ENCODE measurements at places on chromosomes 16 and 17.

GRCh38 chr16:90053902-90054500, 23.1 kb downstream of the PRDM7 start:
- DNase-seq, result no peak

- DNase-seq, result no peak
These were observed 17.7 kb downstream of the ETV4 start for GRCh38 chr17:43528319-43528987.

DNA sequence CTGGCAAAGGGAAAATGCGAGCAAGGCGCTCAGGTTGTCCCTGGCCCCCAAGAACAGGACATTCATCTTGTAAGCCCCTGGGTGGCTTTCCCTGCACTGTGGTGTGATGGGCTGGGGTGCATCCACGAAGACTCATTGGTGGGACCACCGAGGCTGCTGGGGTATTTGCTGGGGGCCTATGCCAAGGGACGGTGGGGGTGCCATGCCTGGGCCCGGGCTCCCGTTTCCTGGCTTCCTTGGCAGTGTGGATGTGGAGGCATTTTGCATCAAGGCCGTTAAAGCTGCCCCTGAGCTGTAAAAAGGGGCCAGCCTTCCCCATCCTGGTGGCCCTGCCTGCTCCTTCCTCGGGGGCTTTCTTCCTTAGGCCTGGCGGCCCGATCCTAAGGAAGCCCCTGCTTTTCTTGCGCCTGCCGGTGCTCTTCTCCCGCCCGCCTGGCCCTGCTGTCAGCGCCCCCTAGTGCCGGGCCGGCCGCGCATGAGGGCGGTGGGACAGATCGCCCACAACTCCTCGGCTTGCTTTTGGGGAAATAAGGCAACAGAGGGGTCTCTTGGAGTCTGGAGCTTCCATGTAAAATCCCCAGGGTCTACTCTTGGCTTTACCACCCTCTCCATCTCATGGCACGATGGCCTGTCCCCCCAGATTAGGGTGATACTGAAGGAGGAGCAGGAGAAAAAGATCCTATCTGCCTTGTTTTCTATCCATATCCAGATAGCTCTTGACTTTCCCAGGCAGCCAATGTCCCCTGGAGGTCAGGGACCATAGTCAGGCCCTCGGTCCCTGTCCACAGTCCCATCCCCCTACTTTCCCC, 9.8 kb upstream of the TBX2 start:
- peak; percentile 32 for DNase-seq

DNA sequence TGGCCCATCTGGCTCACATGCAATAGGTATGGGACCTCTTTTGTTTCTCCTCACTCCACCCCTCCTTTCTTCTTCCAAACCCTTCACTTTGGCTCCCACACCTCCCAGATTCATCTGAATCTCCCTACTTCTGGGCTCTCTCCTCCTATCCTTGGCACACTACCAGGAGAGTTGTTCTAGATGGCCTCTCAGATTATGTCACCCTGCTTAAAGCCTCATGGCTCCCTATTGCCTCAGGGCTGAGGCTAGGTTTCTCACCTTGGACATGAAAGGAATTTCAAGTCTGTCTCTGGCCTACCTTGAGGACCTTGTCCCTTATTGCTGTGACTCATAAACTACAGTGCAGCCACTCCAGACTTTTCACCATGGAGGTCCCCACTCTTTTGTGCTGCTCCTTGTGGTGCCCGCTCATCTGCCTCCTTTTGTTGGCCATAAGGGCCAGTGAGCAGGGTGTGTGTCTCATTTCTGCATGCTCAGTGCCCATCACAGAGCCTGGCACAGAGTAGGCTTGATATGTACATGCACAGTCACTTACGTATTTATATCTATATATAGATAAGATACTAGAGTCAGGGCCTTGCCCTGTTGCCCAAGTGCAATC, 1.0 kb upstream of the MFAP4 start:
- peak; percentile 77 for DNase-seq

GRCh38 chr17:63405741-63406261, 40.3 kb downstream of the CYB561 start:
- DNase-seq, result peak; percentile 79

DNA sequence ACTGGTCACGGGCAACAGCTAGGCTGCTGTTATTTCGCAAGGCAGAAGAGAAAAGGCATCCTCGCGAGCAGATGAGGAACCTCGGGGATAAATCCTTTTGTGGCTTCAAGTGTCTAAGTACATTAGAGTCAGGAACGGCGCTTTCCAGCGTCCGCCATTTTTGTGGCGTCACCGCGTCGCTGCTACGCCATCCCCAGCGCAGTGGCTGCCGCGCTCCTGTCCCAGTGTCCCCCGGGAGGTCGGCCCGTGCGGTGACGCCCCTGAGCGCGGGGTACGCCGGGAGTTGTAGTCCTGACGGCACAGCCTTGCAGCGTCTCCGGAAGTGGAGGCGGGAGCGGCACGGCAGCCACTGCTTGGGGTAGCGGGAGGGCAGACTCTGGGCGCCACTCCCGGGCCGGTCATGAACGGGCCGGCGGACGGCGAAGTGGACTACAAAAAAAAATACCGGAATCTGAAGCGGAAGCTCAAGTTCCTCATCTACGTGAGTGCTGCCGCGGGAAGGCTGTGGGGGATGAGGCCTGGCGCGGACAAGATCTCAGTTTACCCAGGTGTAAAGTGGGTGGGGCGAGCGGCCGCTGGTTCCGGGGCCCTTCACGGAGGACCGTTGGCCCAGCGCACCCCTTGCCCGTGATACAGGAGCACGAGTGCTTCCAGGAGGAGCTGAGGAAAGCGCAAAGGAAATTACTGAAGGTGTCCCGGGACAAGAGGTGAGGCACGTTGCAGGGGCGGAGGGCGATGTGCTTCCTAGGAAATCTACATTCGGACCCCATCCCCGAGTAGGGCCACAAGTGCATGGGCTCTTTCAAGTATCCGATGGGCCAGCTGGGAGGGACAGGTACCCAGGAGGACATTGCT, at the start of gene INO80E:
TSS of gene INO80E (plus strand) at position 331 of the 855 bp plus-strand sequence. CDS start at position 401, 70 bp downstream.
- DNase-seq, result peak; percentile 95

DNA sequence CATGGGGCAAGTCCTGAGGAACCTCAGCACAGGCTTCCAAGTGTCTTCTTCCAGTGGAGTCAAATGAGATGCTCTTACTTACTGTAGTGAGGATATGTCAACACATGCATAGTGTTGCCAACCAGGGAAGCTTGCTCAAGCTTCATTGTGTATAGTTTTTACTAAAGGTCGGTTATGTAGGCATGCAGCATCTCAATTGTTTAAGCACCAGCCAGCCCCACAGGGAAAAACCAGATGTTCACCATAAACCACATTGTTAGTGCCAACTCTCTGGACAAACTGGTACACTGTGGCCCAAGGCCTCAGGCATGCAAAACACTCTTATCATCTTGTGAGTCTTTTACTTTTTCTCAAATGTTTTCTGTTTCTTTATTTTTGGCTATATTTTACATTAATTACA, 152.1 kb downstream of the PHKB start:
- DNase-seq, result no peak

DNA sequence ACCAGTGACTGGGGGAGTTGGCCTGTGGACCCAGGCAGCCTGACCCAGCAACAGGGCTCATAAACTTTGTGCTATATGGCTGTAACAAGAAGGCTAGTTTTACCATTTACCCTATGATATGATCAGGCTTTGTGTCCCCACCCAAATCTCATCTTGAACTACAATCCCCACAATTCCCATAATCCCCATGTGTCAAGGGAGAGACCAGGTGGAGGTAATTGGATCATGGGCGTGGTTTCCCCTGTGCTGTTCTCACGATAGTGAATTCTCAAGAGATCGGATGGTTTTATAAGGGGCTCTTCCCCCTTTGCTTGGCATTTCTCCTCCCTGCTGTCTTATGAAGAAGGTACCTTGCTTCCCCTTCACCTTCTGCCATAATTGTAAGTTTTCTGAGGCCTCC, 111.2 kb upstream of the NLRP1 start:
- DNase-seq, result no peak

GRCh38 chr16:66372078-66372897, 5.8 kb downstream of the CDH5 start:
- no peak for DNase-seq

GRCh38 chr17:752620-753219, 656 bp upstream of the GEMIN4 start:
- peak; percentile 36 for DNase-seq

DNA sequence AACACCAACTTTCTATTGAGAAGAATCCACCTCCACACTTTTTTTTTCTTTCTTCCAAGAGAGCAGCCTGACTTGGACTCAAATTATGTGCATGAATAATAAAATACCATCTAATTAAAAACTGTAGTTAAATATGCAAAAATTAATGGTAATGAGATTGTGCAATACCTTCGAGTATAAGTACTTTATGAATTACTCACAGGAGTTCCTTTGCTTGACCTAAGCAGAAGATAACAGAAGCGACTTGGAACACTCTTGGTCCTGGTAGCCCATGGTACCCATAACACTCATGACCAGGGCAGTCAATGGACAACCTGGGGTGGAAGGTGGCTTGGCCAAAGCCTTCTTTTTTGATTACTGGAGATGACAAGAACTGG, 203.5 kb upstream of the IRX3 start:
- no peak for DNase-seq

- no peak for DNase-seq
These were observed 27.9 kb downstream of the SMG6 start for GRCh38 chr17:2275722-2276121.

DNA sequence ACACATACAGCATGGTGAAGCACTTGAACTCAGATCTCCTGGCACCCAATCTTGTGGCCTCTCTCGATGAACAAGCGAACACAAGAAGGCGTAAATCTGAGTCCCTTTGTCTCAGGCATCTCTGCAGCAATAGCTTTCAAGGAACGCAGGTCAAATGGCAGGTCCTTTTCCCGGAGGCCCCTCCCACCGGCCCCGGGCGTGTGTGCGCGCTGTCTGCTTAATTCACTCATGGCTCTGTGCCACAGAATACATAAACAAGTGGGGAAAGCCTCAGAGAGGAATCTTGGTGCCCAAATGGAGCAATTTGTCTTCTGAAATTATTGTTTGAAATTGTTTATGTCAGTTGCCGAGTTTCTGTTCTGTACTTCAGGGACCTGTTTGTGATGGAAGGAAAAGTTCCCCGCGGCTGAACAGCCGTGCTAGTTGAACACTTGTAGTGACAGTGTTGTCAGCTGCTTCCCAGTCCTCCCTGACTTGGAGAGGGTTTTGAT, 14.8 kb downstream of the MYOCD start:
- no peak for DNase-seq

DNA sequence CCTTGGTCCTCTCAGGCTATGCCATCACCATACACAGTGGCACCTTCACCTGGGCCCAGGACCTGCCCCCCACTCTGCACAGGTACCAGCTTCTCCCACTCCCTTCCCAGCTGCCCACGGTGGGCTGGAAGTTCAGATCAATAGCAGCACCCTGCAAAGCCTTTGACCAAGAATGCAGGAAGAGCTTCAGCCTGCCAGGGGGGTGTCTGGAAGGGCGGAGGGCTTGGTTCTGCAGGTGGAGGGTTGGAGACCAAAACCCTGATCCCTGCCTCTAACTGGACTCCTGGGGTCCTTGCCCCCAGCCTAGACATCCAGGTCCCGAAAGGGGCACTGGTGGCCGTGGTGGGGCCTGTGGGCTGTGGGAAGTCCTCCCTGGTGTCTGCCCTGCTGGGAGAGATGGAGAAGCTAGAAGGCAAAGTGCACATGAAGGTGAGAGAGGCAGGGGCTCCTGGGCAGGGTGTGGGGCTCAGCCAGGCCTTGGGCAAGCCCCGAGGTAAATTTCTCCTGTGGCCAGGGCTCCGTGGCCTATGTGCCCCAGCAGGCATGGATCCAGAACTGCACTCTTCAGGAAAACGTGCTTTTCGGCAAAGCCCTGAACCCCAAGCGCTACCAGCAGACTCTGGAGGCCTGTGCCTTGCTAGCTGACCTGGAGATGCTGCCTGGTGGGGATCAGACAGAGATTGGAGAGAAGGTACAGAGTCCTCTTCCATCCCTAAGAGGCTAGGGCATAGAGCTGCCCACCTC, 34.3 kb downstream of the ABCC3 start:
- DNase-seq, result no peak

DNA sequence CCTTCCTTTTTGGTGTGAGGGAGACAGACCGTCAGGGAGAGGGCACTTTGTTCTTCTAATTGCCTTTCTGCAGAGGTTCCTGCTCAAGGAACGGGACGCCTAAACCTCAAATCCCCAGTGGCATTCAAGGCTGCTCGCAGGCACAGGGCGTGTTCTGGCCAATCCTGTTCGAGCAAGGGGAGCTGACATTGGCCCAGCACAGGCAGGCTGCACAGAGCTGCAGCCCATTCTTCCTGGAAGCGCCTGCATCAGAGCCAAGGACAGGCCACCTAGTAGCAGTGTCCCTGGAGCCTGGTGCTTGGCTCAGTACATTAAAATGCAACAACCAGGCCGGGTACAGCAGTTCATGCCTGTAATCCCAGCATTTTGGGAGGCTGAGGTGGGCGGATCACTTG, 72.2 kb upstream of the CREBBP start:
- DNase-seq, result no peak

DNA sequence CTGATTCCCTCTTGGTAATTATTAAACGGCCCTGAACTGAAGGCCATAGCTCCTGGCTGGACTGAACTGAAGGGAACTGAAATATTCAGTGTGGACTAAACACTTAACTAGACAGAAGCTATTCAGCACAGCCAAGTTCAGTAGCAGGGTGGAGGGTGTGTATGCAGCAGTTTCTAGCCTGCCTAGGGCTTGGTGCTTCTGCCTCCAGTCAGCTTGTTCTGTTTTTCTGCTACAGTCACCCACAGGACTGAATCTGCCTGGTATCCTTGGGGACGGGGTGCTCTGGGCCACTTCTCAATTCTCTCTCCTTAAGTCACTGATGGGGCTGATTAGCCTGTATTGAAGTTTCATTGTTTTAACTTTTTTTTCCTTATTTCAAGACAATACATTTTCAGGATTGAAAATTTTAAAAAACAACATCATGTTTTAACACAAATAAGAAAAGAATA, 77.1 kb downstream of the WWP2 start:
- DNase-seq, result no peak

DNA sequence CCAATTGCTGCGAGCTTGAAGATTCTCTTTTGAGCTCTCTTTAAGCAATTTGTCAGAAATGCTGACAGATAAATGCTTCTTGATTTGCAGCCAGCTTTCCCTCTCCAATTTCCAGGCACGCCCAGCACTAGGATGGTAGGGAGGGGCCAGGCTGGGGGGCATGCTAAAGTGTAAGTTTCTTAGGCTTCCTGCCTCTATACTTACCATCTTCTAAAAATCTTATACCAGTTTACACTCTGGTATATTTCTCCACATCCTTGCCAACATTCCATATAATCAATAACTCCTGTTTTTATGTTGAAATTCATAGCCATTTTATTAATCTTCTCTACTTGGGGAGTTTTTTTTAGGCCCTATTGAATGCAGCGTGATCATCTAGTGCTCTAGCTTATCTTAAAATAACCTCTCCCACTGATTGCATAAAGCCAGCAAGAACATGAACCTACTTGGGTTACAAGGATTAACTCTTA, 17.5 kb downstream of the ACSF2 start:
- no peak for DNase-seq

All from EL (cell line).